ENCODE measurements at places on chromosomes 7 and 10. TPM values are rescaled to one million over a fixed set of nuclear protein-coding genes. Genes with fewer than 3 reads are reported as not detected.

The CYP2C19 gene
- total RNA-seq, result not detected

The BCCIP gene
- 65.8 TPM for total RNA-seq

The PDK4 gene
- total RNA-seq, result under 0.01 TPM

The DBNL gene
- total RNA-seq, result 166 TPM

The SPAG6 gene
- total RNA-seq, result not detected

The STYXL1 gene
- total RNA-seq, result 73.8 TPM

The ENTPD1 gene
- not detected for total RNA-seq

The ZNF853 gene
- 3.3 TPM for total RNA-seq

The DNAH11 gene
- under 0.01 TPM for total RNA-seq

The CPXM2 gene
- not detected for total RNA-seq

The CDHR3 gene
- 1.7 TPM for total RNA-seq

The TMEM225B gene
- total RNA-seq, result 0.54 TPM

The AKR1E2 gene
- total RNA-seq, result 2.2 TPM

The LBX1 gene
- not detected for total RNA-seq

The APBB1IP gene
- not detected for total RNA-seq

The GNAI1 gene
- 44.2 TPM for total RNA-seq

The COL17A1 gene
- 0.83 TPM for total RNA-seq

The PHYHIPL gene
- total RNA-seq, result not detected

The FKBP6 gene
- total RNA-seq, result not detected

The TLX1 gene
- not detected for total RNA-seq

The WIPF3 gene
- not detected for total RNA-seq

All from IMR-90 (cell line).